ENCODE measurements at places on chromosomes 12 and 14.
A peak's percentile ranks its signal among the peaks of the same experiment; 100 is the strongest.

DNA sequence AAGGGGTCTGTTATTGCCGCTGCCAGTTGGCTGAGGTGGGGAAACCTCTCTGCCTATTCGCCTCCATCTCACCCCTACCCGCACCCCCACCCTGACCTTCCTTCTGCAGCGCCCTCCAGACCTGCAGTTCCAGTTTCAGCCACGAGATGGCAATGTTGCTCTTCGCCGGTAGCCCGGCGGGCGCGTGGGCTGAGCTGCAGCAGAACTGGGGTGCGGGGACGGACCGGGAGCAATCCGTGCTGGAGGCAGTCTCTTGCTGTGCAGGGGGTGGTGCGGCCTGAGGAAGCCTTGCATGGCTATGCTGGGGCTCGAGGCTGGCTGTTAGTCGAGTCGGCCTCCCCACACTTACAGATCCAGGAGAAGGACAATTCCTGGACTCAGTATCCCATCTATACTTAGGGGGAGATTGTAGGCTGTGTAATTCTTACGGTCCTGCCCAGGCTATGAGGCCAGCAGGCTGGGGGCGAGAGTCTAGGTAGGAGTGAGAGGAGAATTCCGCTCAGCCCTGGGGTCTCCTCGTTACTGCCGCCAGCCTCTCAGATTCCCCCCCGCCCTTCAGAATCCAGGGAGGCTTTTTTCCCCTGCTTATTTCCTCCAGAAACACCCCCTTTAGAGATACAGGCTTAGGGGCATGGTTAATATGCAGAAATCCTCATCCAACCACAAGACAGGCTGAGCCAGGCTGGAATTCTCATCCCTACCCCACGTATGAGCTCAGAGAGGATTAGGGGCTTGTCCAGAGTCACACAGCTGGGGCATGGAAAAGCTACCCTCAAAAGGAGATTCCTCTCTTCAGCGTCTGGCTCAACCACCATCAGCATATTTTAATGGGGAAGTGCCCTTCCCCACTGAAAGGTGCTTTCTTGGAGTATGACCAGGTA is 118.2 kb downstream of the AACS start:
- peak; percentile 37 for DNase-seq

- no peak for DNase-seq
Measured at GRCh38 chr12:4215229-4216186, 58.1 kb upstream of the CCND2 start.

DNA sequence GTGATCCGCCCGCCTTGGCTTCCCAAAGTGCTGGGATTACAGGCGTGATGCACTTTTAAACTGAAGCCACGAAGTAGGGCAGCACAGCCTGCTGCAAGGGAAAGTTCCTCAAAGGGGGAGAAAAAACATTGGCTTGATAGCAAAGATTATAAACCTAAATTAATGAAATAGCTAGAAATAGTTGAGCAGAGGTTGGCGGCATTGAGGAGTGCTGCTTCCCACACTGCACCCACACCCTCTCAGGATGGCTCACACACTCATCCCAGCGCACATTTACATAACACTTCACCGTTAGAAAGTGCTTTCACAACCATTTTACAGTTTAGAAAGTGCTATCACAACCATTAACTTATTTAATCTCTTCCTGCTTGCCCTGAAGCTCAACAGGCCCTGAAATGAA is 44.4 kb upstream of the TCL1A start:
- no peak for DNase-seq

GRCh38 chr14:99966912-99967311 is 98.3 kb upstream of the EVL start:
- no peak for DNase-seq

GRCh38 chr12:42091769-42092168 is 52.9 kb downstream of the GXYLT1 start:
- no peak for DNase-seq

DNA sequence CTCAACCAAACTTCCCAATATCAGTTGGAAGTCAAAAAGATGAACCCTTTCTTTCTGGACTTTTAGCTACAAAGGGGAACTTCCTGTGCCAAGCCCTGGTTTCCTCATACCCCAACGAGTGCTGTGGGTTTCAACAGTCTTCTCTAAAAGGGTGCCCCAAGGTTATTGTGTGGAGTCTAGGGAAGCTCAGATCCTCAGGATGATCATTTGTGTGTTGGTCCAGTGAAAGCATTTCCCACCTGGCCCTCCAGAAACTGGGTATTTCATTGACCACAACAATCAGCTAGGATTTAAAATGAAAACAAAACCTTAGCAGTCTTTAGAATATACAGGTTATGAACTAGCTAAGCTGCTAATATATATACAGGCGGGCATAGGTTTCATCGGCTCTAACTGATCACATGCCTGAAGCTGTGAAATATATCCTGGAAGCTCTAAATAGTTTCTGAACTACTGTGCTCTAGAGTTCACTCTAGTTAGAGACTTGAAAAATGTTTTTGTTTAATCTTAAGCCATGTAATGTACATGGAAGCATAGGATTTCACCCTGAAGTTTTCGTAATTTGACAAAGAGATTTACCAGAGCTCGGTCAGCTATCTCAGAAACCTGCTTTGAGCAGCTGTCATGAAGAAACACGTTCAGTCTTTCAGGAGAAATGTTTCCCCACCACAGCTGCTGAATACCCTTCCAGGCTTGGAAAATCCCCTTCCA is 29.6 kb downstream of the P2RX4 start:
- no peak for DNase-seq

GRCh38 chr14:93308686-93309345 is 24.0 kb downstream of the BTBD7 start:
- no peak for DNase-seq

- DNase-seq, result no peak
Measured at GRCh38 chr14:55968741-55969140, 149.5 kb upstream of the PELI2 start.

DNA sequence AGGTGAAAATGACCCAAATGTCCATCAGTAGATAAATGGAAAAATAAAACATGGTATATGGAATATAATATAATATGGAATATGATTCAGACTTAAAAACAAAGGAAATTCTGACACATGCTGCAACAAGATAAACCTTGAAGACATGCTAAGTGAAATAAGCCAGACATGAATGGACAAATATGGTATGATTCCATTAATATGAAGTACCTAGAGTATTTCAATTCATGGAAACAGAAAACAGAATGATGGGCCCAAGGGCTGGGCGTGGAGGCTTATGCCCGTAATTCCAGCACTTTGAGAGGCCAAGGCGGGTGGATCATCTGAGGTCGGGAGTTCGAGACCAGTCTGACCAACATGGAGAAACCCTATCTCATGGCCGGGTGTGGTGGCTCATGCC is 22.7 kb upstream of the ORAI1 start:
- DNase-seq, result no peak

- DNase-seq, result no peak
Measured at GRCh38 chr12:130775953-130776856, 60.1 kb upstream of the RIMBP2 start.

DNA sequence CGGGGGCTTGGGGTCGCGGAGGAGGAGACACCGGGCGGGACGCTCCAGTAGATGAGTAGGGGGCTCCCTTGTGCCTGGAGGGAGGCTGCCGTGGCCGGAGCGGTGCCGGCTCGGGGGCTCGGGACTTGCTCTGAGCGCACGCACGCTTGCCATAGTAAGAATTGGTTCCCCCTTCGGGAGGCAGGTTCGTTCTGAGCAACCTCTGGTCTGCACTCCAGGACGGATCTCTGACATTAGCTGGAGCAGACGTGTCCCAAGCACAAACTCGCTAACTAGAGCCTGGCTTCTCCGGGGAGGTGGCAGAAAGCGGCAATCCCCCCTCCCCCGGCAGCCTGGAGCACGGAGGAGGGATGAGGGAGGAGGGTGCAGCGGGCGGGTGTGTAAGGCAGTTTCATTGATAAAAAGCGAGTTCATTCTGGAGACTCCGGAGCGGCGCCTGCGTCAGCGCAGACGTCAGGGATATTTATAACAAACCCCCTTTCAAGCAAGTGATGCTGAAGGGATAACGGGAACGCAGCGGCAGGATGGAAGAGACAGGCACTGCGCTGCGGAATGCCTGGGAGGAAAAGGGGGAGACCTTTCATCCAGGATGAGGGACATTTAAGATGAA is 630 bp downstream of the FOS start:
- no peak for DNase-seq

DNA sequence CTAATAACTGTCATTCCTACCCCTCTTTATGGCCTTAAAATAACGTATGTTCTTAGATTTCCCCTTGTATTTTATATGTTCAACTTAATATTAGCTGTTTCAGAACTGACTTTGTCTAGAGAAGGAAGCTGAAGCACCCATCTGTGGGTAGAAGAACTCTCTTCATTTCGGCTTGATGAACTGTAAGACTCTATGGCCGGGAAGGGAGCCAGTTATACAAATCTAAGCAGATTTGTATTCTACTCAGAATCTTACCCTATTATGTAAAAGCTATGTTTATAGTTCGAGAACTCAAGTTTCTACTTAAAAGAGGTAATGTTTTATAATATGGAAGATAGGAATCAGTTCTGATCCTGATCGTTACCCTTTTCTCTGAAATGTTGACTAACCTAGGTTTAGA is 390.9 kb upstream of the PRICKLE1 start:
- DNase-seq, result no peak

GRCh38 chr14:100654025-100654813 is 67.0 kb upstream of the BEGAIN start:
- no peak for DNase-seq

DNA sequence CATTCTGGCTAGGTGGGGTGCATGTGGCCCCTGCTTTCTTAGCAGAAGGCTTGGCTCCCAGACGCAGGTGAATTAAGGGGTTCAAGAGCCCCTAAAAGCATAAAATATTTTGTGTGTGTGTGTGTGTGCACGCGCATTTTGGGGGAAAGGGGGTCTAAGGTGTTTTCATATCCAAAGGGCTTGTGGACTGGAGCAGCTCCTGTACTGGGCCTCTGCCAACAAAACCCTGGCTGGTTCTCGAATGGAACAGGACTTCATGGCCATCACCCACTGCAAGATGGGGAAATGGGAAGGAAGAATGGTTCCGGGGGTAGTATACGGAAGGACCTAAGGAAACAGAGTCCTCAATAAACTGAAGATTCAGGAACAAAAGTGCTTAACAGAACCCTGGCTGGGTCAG is 3.9 kb upstream of the ATN1 start:
- DNase-seq, result no peak

DNA sequence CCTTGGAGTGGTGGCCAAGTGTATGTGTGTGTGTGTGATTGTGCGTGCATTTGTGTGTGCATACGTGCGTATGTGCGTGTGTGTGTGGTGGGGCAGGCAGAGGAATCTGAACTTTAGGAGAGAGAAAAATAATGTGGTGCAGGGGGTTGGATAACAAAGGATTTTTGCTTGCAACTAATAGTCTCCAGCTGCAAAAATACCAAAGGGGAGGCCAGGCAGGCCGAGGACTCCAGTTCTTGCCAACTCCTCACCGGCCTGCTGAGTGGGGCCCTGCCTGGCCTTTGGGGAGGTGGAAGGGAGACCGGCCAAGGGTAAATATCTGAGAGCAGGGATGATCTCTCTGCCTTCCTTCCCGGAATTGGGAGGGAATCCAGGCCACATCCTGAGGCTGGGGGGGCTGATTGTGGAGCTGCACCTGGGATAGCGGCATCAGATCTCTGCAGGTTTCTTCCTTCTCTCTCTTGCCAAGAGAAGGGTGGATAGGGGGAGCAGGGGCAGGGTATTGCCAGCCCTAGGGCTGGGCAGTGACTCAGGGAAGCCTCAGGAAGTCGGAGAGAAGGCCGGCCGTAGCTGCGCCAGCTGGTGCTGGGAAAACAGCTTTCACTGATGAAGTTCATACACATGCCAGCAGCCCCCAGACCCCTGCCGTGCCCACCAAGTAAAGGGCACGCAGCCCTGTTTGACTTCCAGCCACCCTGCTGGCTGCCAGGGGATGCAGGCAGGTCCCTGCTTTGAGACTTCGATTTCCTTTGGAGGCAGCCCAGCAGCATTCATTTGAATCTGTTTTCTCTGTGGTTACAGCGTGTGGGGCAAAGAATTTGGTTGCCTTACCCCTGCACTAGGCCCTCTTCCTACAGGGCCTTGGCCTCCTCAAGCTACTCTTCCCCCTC is 4.6 kb upstream of the LRP1-AS start:
- DNase-seq, result no peak

DNA sequence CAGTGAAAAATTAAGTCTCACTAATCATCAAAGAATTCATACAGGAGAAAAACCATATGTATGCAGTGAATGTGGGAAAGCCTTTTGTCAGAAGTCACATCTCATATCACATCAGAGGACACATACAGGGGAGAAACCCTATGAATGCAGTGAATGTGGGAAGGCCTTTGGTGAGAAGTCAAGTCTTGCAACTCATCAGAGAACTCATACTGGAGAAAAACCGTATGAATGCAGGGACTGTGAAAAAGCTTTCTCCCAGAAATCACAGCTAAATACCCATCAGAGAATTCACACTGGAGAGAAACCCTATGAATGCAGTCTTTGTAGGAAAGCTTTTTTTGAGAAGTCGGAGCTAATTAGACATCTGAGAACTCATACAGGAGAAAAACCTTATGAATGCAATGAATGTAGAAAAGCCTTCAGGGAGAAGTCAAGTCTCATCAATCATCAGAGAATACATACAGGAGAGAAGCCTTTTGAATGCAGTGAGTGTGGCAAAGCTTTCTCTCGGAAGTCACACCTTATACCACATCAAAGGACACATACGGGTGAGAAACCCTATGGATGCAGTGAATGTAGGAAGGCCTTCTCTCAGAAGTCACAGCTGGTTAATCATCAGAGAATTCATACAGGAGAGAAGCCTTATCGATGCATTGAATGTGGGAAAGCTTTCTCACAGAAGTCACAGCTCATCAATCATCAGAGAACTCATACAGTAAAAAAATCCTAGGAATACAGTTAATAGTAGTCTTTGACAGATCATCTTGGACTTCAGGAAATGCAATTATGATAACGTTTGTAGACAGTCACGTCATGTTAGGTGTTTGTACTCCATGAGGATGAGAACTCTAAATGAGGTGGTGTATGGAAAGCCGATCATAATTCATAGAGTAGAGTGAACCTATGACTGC is 21.1 kb downstream of the ZNF84 start:
- no peak for DNase-seq

- no peak for DNase-seq
Measured at GRCh38 chr14:27836386-27836785, 930.2 kb upstream of the FOXG1 start.

DNA sequence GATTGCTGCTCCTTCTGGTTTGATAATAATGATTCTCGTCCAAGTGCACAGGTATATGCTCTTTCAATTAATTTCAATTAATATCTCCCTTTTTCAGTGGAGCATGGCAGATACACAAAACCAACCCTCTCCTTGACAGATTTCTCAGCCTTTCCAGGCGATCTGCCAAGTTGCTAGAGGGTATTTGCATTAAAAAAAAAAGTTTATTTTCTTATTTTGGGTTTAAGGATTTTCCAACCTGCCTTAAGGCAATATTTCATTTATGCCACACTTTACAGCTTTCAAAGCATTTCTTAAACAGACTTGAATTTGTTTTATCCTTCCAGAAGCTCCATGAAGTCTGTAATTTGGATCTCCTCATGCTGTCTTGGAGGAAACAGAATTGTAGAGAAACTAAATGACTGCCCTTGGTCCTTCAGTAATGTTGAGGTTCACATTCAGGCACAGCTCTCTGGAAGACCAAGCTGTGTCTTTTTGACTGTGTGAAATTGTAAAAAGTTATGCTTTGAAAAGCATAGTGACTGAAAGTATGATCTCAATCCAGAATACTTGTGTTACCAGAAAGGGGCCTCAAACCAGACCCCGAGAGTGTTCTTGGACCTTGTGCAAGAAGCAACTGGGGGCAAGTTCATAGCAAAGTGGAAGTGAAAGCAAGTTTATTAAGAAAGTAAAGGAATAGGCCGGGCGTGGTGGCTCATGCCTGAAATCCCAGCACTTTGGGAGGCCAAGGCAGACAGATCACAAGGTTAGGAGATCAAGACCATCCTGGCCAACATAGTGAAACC is 2.3 kb downstream of the DGLUCY start:
- no peak for DNase-seq

- no peak for DNase-seq
Measured at GRCh38 chr14:63713058-63713457, 14.8 kb downstream of the SGPP1 start.
